ENCODE measurements at places on chromosomes 2 and 18. TPM values are rescaled to one million over a fixed set of nuclear protein-coding genes. Genes with fewer than 3 reads are reported as not detected.

CACNB4 gene
- total RNA-seq = 0.10 TPM

COBLL1 gene
- total RNA-seq = 0.39 TPM

STON1 gene
- total RNA-seq = 7.0 TPM

SERPINB11 gene
- not detected for total RNA-seq

CENPA gene
- 67.8 TPM for total RNA-seq

ESPNL gene
- not detected for total RNA-seq

FAM237A gene
- not detected for total RNA-seq

DNA sequence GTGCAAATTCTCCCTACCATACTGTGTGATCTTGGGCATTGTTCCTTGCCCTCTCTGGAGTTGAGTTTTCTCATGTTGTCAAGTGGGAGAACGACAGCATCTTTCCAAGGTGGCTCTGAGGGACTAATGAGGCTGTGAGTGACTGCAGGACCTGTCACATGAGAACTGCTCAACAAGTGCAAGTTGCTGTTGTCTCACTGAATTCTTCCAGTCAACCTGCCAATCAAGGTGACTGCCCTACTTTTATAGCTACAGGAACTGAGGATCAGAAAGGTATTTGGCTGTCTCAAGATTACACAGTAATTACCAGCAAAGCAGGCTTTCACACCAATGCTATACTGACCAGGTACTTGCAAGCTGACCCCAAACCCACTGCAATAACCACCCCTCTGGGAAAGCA, 137.6 kb downstream of the MTCL1 start:
- DNase-seq = no peak

DNA sequence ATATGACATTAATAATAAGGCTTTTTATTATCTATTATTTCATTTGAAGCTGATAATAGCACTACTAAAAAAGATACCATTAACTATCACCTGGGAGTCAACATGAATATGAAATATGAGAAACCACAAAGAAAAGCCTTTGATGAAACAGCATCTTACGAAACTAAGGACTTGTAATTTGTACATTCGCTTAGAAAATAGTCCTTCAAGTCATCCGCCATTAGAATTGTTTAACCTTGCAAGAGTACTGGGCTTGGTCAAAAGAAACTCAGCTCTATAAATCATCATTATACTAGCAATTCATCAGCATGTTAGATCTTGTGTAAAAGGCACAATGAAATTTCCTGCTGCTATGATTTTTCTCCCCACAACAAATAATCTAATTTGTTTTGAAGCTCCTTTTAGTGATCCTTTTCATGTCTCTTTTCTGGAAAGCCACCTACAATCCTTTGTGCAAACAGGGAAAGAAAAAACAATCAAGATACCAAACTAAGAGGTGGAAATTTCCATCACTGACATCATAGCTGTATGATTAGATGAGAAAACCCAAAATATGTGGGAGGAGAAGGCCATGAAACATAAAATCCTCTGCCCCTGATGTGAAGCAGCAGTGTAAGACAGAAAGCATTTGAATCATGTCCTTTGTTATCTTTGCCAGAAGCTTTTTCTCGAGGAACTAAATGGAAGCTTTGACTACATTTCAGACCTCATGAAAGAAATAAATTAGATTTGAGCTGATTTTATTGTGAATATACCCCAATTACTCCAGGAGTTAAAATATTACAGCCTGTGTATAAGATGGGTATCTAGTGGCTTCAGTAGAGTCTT, 31.2 kb downstream of the SCN9A start:
- peak; percentile 16 for DNase-seq

GRCh38 chr2:88950010-88950409, 258.5 kb downstream of the RPIA start:
- DNase-seq = peak; percentile 14

GRCh38 chr2:241116606-241117560, 14.8 kb upstream of the MTERF4 start:
- no peak for DNase-seq

GRCh38 chr18:60446821-60447220, 74.2 kb upstream of the MC4R start:
- DNase-seq = no peak

DNA sequence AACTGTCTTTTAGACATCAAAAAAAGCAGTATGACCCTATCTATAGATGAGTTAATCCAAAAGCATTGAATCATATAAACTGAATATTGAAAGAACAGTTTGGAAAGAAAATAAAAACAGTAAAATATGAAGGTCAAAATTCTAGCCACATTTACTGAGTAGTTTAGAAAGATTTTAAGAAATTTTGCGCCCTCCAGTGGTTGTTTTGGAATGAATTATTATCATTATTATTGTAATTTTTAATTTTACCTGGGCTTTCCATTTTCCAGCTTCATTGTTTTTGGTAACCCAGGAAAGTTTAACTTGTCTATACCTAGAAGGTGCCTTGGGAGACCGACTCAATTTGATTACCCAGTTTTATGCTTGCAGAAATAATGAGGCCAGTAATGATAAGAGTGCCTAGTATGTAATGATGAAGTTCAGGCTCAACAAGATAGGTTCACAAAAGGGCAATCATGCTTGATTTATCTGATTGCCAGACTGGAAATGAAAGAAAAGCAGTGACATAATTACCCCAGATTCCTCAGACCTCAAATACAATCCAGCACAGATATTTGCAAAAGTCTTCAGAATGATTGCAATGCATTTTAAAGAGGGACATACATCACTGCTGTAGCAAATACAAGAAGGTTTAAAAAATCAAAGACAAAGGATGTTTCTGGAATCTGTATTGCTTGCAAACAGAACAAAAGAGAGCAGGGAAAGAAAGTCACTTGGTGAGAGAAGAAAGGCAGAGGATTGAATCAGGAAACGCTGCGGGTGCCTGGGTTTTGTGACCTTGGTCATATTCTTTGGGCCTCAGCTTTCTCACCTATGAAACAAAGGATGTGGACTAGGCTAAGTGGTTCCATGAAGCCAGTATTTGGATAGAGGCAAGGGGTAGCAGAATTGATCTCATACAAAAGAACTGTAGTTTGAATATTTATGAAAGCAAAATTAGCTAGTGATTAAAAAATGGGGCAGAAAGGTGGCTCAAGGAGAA, 153.8 kb downstream of the MAP2 start:
- DNase-seq = peak; percentile 9

GRCh38 chr2:10732924-10733565, 11.6 kb downstream of the ATP6V1C2 start:
- no peak for DNase-seq

DNA sequence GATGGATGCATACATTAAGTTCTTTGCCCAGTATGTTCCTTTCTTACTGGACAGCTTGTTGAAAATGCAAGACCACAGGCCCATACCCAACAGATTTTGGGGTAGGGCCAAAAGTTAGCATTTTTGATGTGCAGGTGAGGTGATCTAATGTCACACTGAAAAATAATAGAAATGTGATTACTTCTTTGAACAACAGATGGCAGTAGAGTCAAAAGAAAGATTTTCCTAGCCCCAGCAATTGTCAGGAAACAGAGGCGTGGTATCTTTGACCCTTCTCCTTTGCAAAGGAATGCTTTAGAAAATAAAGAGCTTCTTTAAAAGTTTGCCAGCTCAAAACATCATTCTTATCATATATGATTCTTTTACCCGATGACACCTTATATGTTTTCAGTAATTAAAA, 343.6 kb upstream of the SYT4 start:
- DNase-seq = peak; percentile 27

DNA sequence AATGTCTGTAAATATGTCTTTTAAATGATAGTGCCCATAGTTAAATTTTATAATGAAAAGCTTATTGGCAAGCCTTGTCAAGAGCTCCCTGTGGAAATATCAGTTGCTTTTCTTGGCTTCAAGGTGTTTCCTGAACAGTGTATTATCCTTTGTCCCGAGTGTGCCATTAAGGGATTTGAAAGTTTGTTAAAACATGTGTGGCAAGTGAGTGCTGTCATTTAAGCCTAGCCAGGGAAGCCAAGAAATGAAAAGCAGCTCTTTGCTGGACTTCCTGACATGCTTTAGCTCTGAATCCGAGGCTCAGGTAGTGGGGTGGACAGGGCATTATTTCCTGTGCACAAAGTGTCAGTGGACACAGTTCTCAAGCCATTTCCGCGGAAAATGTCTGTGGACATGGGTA, 111.5 kb downstream of the DIS3L2 start:
- no peak for DNase-seq

DNA sequence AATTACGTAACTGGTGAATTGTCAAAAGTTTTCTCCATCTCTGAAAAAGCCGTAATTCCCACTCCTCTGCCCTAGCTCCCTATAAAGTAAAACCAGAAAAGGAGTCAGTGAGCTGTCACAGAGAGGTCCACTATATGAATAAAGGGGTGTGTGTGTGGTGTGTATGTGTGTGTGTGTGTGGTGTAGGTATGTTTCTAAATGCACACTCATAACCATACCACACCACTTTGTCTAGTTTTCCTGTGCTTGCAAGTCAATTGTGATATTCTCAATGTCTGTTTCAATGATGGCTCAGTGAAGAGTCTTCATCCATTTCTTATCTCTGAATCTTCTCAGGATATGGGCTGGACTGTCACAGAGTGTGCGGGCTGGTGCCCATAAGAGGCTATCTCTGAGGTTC, 54.8 kb upstream of the CCDC68 start:
- no peak for DNase-seq

DNA sequence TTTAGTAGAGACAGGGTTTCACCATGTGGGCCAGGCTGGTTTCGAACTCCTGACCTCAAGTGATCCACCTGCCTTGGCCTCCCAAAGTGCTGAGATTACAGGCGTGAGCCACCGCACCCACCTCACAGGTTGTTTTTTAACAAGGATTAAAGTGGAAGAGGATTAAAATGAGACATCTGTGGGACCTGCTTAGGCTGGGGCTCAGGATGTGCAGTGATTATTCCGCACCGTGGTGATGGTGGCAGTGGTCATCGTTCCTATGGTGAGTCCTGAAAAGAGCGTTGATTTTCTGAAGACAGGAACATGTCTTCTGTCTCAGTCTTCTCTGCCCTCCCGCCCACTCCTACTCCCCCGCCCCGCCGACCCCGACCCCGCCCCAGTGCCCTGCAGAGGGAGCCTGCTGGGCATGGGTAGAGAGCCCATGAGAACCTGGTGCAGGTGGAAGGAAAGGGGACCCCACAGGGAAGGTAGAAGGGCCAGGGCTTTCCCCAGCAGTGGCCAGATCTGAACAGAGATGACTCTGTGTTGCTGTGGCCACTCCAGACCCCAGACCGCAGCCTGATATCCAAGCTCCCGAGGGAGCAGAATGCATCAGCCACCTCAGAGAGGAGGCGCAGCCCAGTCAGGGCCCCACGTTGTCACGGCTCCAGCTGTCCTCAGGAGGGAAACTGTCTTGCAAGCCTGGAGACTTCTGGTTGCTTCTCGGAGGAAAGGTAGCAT, 34.5 kb upstream of the FOSL2 start:
- peak; percentile 54 for DNase-seq

DNA sequence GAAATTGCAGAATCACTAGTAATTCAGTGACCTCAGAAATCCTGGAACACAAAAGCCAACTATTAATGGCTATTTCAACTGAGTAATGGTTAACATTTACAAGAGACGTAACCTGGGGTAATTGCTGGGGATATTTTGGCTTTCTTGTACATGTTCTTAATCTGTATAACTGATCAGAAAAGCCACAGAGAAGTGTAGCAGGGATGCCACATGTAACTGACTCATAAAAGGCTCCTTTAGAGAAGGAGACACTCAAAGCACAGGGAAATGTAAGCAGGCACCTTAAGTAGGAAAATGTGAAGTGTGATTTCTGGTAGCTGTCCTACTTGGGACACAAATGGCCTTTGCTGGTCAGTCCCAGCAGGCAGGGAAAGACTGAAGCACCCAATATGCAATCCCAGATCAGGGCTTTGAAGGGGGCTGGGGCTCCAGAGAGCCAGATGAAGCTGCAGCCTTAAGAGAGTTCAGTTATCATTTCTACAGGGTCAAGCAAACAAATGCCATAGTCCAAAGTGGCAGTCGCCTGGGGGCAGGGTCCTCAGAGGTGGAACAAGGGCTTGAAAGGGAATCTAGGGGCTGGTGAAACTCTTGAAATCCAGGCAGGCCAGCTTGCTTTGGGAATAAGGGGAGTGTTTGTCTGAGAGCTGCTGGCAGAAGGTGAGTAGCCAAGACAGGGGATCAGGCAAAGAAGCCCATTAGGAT, 7.2 kb upstream of the SPOPL start:
- no peak for DNase-seq

GRCh38 chr2:37096568-37096967, 12.2 kb downstream of the GPATCH11 start:
- no peak for DNase-seq

DNA sequence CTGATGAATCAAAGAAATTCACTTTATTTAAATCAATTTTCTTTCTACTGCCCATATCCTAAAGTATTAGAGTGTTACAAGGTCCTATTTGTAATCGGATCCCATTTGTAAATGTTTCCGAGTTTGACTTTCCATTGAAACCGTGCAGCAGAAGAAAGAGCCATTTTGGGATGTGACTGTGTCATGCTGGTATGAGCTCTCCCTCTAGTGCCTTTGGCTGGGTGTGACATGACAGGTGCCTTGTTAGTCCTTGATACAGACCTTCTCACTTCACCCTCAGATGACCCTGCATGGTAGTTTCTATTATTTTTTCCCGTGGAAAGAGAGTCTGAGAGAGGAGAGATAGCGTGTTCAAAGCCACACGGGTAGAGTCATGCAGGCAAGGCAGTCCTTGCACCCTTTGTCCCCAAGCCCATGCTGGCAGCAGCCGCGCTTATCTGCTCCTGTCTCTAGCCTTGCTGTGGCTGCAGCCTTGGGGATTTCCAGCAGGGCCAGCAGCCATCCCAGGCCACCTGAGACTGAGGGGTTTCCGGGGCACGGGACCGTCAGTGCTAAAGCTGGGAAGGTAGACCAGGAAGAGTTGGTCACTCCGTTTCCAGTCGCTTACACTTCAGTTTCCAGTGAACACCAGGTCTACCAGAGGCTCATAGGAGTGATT, 21.4 kb downstream of the CHMP1B start:
- DNase-seq = peak; percentile 58

DNA sequence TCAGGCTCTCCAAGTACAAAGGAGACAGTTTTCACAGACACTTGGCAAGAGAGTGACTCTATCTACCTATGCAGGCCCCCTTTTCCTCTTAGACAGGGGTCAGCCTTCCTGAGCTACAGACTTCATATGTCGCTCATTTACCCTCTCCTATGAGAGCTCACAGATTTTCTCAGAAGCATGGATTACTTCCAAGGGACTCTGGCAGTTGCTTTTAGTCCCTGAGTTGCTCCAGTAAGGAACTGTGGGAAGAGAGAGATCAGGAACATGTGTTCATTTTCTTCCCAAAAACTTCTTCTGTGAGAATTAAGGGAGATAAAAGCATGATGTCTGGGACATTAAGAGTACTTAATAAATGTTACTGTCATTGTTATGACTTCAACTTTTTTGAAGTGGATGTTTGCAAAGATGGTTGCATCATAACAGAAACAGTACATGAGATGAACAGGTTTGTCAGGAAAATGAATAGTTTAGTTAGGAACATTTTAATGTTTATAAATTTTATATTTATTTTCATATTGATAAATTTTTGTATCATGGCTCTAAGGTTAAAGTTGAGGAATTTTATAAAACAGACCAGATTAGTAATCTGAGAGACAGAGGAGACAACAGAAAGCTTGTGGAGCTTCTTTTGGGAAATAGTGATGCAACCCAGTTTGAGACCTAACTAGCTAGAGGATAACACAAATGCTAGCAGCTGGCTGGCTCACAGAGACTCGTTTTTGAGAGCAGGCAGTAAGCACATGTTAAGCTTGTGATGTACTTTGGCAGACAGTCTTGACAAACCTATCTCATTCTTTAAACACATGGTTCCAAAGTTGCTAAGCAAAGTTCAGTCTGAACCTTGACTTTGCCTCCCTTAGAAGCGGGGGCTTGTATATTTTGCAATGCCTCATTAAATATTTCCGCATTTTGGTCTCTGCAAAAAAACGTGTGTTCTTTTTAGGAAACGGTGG, 21.7 kb upstream of the UGP2 start:
- DNase-seq = no peak

Measured in RPMI7951 (cell line).